ENCODE measurements at places on chromosomes 5 and 9.

- DNase-seq = no peak
These were observed 60.9 kb upstream of the PIP5K1B start for GRCh38 chr9:68643901-68644809.

GRCh38 chr9:976943-977837 is 735 bp downstream of the DMRT3 start:
- no peak for DNase-seq

DNA sequence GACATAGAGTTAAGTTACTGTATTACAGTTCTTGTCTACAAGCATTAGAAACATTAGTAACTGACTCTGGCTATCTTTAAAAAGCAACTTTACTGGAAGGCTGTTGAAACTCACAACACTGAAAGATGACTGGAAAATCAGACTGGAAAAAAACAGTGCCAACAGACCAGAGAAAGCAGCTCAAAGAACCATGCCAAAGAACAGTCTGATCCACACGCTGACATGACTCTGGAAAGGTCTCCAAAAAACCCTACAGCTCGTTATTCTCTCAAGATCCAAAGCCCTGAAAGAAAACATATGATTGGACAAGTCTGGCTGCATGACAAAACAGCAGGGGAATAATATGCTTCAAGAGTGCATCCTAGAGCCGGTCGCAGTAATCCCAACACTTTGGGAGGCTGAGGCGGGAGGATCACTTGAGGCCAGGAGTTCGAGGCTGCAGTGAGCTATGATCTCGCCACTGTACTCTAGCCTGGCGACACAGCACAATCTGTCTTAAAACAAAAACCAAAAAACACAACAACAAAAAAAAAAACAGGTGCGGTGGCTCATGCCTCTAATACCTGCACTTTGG is 5.6 kb downstream of the GOLPH3 start:
- DNase-seq = no peak

DNA sequence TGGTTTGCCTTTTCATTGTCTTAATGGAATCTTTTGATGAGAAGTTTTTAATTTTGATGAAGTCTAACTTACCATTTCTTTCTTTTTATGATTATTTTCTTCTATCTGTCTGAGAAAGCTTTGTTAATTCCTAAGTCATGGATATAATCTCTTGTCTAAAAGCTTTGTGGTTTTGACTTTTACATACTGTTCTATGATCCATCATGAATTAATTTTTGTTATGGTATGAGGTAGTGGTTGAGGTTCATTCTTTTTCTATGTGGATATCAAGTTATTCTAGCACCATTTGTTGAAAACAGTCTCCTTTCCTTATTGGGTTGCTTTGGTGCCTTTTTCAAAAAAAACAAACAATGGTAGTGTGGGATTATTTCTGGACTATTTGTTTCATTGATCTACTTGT is 20.4 kb downstream of the FBXO10 start:
- no peak for DNase-seq

DNA sequence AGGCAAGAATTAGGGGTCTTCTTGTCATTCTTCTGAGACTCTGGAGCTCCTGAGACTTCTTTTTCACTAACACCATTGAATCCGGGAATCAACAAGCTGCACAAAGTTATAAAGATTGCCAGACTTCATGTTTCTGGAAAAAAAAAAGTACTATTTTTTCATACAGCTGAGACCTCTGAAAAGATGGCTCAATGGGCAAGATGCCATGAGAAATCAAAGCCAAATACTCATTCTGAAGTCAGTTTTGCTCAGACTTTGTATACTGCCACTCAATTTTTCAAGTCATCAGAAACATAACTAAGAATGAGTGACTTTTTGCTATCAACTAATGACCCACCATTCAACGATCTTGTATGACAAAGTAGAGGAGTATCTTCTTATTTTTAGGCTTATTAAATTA is 512.0 kb downstream of the RAB3C start:
- no peak for DNase-seq

DNA sequence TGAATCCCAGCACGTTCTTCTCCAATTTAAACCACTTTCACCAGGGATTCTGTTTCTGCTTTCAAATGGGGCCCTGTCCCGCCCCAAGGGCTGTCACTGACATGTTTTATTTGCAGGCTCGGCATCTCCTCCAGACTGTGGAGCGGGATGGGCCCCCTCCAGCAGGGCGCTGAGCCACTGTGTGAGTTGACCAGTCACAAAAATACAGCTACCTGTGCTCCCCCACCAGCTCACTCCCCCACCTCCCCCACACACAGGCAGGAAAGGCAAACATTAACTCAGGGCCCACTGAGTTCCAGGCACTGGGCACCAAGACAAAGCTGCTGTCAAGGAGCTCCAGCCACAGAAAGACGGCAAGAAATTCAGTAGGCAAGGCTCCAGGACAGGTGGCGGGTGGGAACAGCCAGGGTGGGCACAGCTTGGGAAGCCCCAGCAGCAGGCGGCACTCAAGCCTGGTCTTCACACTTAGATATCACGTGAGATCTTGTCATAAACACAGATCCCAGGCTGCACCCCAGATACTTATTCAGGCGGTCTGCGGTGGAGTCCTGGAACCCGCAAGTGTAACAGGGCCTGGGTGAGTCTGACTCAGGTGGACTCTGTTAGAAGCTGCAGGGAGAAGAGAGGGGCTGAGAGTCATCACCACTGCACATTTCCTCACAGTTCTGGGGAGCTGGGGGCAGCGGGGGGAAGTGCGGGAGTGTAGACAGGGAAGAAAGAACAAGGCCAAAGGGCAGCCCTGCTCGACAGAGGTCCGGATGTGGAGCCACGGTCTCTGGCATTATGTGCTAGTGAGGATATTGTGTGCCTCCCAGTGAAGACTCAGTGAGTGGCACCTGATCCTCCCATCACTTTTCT is 44.7 kb downstream of the OR2V1 start:
- no peak for DNase-seq

- DNase-seq = peak; percentile 88
These were observed 31.4 kb downstream of the ACTBL2 start for GRCh38 chr5:57450991-57451876.

DNA sequence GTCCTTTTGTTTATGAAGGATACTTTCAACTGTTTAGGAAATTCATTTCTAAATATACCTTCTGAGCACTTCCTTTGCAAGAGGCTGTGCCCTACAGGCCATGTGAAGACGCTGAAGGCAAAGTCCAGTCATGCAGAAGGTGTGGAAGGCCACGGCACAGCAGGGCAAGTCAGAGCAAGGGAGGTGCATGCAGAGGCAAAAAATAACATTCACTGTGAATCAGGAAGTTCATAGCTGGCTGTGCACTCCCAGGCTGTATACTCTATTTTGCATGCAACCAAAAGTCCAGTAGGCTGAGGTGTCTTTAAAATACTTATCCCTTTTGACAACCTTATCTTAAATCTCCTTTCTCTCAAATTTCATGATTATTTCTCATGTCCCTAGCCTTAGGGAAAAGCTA is 50.3 kb downstream of the GNAQ start:
- no peak for DNase-seq

GRCh38 chr9:97502222-97502983 is 937 bp downstream of the TMOD1 start:
- DNase-seq = no peak

DNA sequence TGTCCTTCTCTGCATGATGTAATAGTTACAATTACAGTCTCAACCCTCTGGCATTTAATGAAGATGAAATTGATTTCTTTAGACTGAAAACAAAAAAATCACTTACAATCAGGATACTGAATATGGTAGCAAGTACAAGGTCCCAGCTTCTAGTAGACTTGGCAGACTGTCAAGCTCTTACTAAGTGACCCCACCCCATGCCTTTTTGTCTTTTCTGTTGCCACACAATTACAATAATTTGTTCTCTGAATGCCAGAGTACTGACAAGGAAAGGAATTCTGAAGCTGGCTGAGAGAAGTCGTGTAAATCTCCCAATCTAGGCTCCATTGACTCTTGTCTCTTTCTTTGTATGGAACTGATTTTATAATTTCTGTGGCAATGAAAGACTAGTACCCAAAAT is 154.2 kb downstream of the TMC1 start:
- DNase-seq = peak; percentile 43

DNA sequence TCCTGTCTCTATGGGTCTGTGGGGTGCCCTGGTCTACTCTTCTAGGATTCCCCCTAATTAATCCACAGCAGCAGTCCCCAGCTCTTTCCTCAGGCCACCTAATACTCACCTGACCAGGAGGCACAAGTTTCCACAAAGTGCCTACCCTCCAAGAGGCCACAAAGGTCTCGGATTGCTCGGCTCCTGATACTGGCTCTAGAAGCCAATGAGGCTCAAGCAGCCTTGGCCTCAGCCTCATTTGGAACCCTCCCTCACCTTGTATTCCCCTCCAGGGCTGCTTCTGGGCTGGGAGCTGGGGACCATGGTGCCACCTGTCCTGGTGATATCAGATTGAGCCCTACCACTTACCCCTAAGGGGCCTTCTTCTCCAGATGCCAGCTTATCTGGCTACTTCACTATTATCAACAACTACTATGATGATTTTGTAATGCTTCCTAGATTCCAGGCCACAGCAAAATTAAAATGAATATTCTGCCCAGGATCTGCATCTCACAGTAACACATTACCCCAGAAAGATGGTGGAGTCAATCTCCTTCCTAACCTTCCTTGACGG is 103.7 kb upstream of the SPOCK1 start:
- DNase-seq = no peak

DNA sequence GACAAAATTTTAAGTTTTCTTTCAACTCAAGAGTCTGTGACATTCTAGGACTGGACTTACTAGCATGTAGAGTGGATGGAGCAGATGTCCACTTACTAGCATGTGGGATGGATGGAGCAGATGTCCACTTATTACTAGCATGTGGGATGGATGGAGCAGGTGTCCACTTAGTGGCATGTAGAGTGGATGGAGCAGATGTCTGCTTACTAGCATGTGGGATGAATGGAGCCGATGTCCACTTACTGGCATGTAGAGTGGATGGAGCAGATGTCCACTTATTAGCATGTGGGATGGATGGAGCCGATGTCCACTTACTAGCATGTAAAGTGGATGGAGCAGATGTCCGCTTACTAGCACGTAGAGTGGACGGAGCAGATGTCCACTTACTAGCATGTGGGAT is 2.4 kb downstream of the SLC36A1 start:
- no peak for DNase-seq

- DNase-seq = no peak
These were observed 10.8 kb downstream of the OSMR start for GRCh38 chr5:38856660-38857059.

GRCh38 chr5:145554399-145554798 is 280.7 kb downstream of the PRELID2 start:
- DNase-seq = no peak

- DNase-seq = no peak
These were observed 530 bp downstream of the UCK1 start for GRCh38 chr9:131530546-131530919.

DNA sequence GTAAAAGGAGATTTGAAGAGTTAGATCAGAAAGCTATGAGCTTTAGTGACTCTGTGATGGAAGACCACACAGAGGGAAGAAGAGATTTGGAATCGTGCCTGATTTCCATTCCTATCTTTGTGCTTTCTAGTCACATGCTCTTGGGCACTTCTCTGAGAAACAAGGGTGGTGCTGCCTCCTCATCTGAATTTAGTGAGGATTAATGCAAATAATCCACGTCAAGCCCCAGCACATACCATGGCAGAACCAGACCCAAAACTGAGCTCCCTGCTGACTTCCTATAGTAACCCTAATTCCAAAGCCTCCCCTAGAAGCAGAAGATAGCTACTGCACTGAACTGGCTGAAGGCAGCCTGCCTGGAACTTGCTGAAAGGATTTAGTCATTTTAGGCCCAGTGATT is 17.7 kb downstream of the SLC45A2 start:
- DNase-seq = no peak

- no peak for DNase-seq
These were observed 357.6 kb downstream of the RAB3C start for GRCh38 chr5:58940446-58940845.

GRCh38 chr9:27193886-27194285 is 84.9 kb downstream of the TEK start:
- DNase-seq = no peak

- DNase-seq = no peak
These were observed 9.7 kb upstream of the OBP2A start for GRCh38 chr9:135536216-135536615.

DNA sequence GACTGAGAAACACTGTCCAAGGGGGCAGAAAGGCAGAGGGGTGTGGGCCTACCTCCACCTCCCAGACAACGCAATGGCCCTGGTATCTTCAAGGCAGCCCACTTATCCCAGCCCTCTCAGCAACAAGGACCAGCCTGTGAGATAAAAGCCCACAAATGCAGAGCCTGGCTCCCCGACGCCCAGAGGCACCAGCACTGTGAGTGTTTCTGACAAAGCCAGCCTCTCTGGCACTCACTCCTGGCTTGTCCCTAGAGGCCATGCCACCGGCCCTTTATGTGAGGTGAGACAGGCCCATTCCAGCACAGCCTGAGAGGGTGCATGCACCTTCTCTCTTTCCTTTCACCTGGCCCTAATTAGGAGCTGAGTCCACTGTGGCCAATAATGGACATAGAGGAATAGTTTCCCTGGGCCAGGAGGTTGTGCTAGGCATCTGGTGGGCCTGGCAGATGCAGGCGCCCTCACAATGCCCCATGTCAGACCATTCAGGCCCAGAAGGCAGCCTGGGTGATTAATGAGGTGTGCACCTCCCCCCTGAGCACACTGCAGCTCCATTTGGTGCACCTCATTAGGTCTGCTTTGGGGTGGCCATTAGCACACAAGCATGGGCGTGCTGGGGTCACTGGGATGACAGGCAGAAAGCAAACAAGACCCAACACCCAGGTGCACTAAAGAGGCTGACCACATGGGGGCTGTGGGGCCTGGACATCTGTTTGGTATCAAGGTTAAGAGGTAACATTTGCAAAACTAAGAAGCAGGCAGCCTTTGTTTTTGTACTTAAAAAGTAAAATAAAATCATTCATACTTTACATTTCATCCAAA is 176.0 kb downstream of the MED10 start:
- no peak for DNase-seq

GRCh38 chr9:92637326-92637725 is 32.6 kb downstream of the IPPK start:
- DNase-seq = no peak

Data from NCI-H1436 treated with DMSO at 0.1 percent for 48 hours (cell line).